ENCODE measurements at places on chromosomes 5 and 9. TPM values are rescaled to one million over a fixed set of nuclear protein-coding genes. Genes with fewer than 3 reads are reported as not detected.
A peak's percentile ranks its signal among the peaks of the same experiment; 100 is the strongest.

DNA sequence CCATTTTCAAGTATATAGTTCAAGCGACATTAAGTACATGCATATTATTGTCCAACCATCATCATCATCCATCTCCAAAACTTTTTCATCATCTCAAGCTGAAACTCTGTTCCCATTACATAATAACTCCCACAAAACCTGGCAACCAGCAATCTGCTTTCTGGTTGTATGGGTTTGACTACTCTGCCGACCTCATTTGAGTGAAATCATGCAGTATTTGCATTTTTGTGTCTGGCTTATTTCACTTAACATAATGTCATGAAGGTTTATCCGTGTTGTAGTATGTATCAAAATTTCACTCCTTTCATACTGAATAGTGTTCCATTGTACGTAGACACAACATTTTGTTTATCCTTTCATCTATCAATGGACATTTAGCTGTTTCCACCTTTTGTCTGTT, 74.8 kb downstream of the SGCD start:
- no peak overlapping the region for H3K27ac ChIP-seq
- no peaks in the 10 kb centered on the region for H3K36me3 ChIP-seq
- no peaks in the 10 kb centered on the region for H3K4me1 ChIP-seq
- no peak overlapping the region for H3K4me3 ChIP-seq
- no peaks in the 10 kb centered on the region for H3K27me3 ChIP-seq

The GALNT12 gene
- 2.6 TPM for total RNA-seq

The PTGR1 gene
- total RNA-seq: 68.2 TPM

DNA sequence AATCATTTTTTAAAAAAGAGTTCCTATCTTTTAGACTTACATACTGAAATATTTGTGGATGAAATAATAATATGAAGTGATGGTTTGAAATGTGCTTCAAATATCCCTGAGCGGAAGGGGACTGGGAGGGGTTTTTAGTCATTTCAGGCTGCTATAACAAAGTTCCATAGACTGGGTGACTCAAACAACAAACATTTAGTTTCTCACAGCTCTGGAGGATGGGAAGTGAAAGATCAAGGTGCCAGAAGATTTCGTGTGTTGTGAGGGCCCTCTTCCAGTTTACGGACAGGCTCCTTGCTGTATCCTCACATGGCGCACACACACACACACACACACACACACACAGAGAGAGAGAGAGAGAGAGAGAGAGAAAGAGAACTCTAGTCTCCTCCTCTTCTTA, 27.1 kb upstream of the TEX10 start:
- H3K27me3 ChIP-seq: no peaks in the 10 kb centered on the region
- H3K4me3 ChIP-seq: no peak overlapping the region
- no peaks in the 10 kb centered on the region for H3K36me3 ChIP-seq

DNA sequence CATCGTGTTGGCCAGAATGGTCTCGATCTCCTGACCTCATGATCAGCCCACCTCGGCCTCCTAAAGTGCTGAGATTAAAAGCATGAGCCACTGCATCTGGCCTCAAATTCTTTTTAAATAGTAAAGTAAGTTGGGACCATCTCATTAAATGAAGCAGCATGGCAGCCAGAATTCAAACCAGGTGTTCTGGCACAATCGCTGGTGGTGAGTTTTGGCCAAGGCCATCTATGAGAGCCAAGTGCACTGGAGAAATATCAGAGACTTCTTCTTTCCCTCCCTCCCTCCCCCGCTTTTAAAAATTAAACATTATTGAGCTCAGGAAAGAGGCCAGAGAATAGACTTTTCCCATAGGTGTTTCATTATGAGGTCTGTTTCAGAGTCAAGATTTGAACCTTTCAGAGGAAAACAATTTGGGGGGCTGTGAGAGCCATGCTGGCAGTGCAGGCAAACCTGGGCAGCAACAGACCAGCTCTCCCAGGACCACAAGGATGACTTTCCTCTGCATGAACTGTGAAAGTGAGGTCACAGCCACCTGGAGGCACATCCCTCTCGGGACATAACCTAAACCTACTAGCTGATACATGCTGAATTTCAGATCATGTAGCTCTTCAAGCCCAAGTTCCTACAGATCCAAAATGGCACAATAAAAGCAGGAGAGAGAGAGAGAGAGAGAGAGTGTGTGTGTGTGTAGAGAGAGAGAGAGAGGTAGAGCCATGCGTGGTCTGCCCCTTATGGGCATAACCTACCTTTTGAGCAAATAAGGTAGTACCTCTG, 94.6 kb upstream of the DMRT1 start:
- no peak for DNase-seq
- H3K27ac ChIP-seq: no peak overlapping the region
- no peaks in the 10 kb centered on the region for H3K36me3 ChIP-seq
- H3K4me3 ChIP-seq: no peak overlapping the region
- H3K27me3 ChIP-seq: no peaks in the 10 kb centered on the region

The TMEM250 gene
- 24.9 TPM for total RNA-seq

DNA sequence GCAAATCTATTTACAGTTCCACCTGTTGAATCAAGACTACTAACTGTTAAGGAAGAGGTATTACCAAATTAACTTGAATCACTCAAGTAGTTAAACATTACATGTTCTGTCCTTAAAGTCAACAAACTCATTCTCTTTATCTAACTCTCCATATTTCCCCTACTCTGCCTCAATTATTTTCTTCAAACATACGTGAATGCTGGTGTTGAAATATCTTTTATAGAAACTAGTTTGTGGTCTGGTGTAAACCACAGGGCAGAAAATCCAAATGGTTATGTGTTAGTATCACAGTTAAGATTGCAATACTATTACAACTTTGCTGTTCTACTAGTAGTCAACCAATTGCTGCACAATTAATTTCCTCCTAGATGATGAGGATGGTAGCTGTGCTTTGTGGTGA, 603.5 kb downstream of the KCTD16 start:
- H3K36me3 ChIP-seq: no peaks in the 10 kb centered on the region
- no peak overlapping the region for H3K27ac ChIP-seq
- no peak for DNase-seq

The CDK7 gene
- 28.7 TPM for total RNA-seq

DNA sequence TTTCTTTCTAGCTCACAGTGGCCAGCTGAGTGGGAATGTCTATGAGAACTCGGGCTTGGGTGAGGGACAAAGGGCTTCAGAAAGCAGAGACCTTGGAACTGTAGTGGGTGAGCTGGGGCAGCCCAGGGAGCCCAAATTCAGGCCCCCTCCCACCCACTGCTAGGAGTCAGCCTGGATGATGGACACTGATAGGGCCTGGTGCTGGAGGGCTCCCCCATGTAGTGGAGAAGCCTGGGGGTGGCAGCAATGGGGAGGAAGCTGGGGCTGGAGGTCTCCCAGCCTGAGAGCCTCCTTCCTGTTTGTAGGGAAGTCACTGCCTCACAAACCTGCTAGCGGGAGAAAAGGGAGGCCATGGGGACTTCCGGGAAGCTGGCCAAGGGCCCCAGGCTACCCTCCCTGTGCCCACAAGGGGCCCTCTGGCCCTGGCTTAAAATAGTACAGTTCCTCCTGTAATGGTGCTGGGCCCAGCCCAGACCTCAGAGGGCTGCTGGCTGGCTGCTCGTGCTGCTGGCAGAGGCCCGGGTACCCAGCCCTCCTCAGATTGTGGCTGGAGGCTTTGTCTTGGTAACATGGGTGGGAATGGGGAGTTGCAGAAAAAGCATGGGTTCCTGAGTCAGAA, 6.3 kb upstream of the NR5A1 start:
- H3K27me3 ChIP-seq: no peaks in the 10 kb centered on the region
- no peaks in the 10 kb centered on the region for H3K4me1 ChIP-seq
- no peaks in the 10 kb centered on the region for H3K36me3 ChIP-seq

The ANKRD34B gene
- not detected for total RNA-seq

DNA sequence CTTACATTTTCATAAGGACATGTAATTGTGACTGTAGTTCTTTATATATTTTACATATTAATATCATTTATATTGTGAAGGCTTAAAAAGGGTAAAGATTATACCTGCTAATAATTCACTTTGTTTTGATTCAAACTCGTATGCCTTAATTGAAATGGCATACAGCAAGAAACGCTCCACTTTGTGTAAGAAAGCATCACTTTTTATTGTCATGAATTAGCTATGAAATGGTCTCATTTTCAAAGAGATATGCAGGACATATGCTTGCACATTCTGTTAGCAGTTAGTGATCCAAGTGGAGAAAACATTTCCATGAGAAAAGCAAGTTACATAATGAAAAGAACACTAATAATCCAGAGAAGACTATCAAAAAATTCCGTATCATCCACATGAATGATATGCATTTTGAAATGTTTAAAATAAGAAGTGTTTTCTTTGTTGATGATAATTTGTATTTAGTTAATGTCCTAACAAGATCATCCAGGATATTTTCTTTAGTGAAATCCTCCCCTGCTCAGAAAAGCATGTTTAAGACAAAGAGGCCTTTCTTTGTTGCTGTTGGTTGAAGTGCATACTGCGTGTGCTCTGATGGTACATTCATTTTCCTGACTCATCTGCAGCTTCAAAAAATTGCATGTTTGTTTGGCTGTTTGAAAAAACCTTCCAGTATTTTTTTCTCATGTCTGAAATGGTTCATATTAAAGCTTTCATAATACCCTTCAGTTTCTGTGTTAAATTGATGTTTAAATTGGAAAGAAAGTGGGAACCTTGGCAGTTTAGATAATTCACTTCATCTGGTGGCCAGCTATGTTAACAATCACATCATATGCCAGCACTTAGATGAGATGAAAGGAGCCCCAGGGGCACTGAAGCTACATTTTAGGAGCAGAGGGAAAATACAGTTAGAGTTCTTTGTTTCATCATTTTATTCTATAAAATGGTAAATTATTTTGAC, 242.2 kb downstream of the CSNK1G3 start:
- no peaks in the 10 kb centered on the region for H3K36me3 ChIP-seq
- H3K4me1 ChIP-seq: no peaks in the 10 kb centered on the region
- H3K27ac ChIP-seq: no peak overlapping the region
- H3K4me3 ChIP-seq: no peak overlapping the region
- no peak for DNase-seq
- no peaks in the 10 kb centered on the region for H3K27me3 ChIP-seq

DNA sequence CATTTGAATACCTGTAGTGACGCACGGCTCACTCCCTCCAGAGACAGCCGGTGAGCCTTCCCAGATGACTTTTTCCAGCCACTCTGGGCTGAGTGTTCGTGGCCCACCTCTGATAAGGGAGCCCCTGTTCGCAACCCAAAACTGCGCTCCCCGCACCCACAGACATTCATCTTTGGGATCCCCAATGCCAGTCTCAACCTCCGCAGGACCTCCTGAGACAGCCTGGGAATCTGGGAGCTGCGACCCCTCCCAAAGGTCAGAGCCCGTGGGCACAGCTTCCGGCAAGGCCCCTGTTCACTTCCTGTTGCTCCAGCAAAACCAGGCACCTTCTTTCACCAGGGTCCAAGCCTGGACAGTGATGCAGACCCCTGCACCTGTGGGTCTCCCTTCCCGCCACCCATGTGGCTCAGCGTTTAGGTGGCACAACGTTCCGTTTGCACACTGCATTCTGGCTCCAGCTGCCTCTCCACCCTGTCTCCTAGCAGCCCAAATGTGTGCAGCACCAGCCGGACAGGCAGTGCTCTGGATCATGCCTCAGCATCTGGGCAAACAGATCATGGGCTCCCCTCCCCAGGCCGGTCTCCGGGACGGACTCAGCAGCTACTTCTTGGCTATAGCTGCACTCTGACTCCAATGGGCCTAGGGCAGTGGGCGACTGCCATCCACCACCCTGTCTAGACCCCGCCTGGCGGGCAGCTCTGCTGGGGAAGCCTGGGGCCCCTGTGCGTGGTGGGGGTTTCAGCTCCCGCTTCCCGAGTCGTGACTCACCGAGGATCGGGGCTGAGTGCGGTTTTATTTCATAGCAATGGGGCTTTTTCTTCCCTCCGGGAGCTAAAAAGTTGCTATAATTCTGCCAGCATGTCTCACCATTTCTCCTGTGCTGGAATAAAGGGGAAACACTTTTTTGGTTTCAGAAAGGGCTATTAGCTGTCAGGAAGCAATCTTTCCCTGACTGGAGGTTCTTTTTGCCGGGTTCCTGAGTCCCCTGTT, 156.0 kb downstream of the OLFM1 start:
- H3K36me3 ChIP-seq: no peaks in the 10 kb centered on the region
- peaks cover 7% of the 10 kb centered on the region for H3K4me1 ChIP-seq
- no peaks in the 10 kb centered on the region for H3K27me3 ChIP-seq
- no peak for DNase-seq

DNA sequence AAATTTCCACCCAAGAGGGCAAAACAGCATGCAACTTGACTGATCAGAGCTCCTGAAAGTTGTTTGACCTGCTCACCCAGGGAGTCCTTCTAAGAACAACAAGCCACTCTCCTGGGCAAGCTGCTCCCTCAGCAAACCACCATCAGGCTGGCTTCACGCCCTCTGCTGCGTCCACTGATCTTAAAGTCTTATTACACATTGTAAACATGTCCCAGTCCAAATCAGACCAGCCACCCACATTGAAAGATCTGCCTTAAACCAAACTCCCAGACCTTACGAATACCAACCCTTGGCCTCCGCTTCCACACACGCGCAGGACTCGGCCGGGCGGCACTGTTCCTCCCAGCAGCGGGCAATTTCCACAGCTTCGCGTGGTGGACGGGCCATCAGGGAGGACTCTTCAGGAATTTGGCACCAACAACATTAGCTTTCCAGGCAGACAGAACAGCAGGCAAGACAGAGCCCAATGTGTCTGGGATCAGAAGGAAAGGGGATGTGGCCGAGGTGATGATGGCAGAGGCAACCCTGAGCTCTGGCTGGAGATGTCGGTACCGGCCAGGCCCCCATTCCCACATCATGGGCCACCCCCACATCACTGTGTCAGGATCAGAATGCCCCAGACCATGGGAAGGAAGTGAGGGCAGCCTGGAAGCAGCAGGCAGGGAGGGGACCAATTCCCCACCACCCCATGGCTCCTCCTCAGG, 56.8 kb downstream of the SEMA4D start:
- H3K27me3 ChIP-seq: no peaks in the 10 kb centered on the region
- H3K4me3 ChIP-seq: no peak overlapping the region
- H3K27ac ChIP-seq: no peak overlapping the region
- DNase-seq: peak; percentile 23
- peaks cover 5% of the 10 kb centered on the region for H3K36me3 ChIP-seq

- H3K27ac ChIP-seq: no peak overlapping the region
- no peaks in the 10 kb centered on the region for H3K36me3 ChIP-seq
- H3K27me3 ChIP-seq: no peaks in the 10 kb centered on the region
- no peak overlapping the region for H3K4me3 ChIP-seq
- no peaks in the 10 kb centered on the region for H3K4me1 ChIP-seq
Observed at GRCh38 chr5:129945028-129945427, 40.8 kb downstream of the CHSY3 start.

DNA sequence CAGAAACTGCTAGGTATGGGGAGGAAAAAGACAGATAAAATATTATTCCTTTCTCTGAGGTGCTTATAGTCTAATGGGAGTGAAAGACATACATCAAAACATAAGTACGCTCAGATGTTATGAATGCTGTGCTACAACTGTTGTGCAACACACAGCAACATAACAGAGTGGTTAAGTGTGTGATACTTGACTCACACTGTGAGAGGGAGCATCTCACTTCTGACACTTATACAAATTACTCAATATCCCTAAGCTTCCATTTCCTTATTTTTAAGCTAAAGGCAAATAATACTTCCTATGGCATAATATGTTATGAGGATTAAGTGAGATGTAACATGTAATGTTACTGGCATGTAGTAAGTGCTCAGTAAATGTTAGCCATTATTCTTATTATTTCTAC, 110.6 kb upstream of the FER start:
- H3K36me3 ChIP-seq: no peaks in the 10 kb centered on the region
- no peaks in the 10 kb centered on the region for H3K4me1 ChIP-seq
- H3K4me3 ChIP-seq: no peak overlapping the region
- no peak overlapping the region for H3K27ac ChIP-seq
- H3K27me3 ChIP-seq: no peaks in the 10 kb centered on the region

Data from breast epithelium (tissue), 4 donors.